ENCODE measurements at places on chromosomes 2 and 18.

DNA sequence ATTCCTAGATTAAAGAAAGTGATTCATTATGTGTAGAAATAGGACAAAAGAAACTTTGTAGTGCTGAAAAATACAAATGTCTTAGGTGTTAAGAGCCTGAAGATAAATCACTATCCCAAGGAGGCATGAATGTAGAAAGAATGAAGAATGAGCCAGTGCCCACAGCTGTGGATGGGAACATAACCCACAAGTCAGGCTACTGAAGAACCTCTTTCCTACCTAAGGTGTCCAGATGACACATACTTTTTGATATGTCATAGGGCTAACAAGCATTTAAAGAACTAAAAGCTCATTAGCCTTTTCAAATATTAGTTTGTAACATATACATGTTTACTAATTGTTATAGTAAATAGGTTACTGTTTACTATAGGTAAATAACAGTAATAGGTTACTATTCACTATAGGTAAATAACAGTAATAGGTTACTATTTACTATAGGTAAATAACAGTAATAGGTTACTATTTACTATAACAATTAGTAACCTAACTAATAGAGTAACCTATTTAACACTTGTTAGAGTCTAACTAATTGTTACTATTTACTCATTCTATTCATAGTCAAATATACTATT, 275.0 kb upstream of the KYNU start:
- DNase-seq, result no peak

- DNase-seq, result no peak
These were observed 143.0 kb downstream of the TANC1 start for GRCh38 chr2:159111346-159111927.

- no peak for DNase-seq
These were observed 6.3 kb downstream of the SDC1 start for GRCh38 chr2:20218331-20219320.

GRCh38 chr2:120803764-120804335, 68.2 kb downstream of the GLI2 start:
- no peak for DNase-seq

DNA sequence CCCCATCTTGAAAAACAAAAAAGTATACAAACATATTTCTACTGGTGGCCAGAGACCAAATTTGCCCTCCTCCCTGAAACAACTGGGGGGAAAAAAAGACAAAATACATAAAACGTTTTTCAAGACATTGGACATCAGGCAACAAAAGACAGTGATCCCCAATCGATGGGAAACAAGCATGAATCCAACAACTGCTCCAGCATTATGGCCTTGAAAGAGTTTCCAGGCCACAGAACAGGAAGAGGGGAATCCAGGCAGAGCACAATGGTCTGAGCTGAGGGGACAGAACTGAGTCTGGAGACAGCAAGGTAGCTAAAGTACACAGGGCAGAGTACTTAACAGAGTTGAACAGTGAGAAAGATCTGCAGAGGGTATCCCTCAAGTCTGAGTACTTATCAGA, 4.4 kb downstream of the CCDC88A start:
- no peak for DNase-seq

DNA sequence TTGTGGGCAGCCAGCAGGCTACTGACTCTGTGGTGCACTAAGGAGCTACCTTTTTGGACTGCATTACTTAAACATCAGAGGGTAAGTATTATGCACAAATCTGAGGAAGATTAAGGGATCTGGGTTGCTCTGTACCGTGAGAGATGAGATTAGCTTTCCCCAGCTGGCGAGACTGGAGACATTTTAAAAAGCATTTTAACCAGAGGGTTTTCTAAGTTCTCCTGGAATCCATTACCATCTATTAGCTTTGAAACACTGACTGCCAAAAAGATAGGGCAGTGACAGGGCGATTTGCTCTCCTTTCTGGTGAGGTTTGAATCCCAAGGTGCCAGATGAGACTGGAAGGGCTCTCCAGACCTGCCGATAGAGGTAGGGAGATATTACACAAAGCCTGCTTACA, 63.2 kb downstream of the LYPD6 start:
- no peak for DNase-seq

GRCh38 chr2:165648801-165649200, 145.2 kb downstream of the GALNT3 start:
- DNase-seq, result no peak

Measured in activated T-cell treated with anti-CD3 and anti-CD28 coated beads, Interleukin-2, amount 50 U/mL, for 24 hours (primary cell).